LoVo (cell line): ENCODE measurements at places on chromosomes 7 and 10.

DNA sequence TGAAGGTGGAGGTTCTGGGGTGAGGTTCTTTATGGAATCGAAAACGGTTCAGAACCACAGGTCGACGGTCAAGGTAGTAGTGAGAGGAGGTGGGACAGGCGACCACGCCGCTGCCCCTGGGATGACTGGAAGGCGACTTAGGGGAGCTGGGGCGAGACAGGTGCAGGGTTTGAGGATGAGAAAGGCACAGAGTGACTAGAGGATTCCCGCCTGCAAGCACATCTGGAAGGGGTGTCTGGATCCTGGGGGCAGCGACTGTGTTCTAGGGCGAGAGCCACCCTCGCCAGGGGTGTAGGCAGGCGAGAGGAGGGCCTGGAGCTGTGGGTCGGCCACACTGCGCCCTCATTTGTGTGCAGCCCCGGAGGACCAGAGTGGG, 468 bp upstream of the IRF5 start:
- no peak for DNase-seq

DNA sequence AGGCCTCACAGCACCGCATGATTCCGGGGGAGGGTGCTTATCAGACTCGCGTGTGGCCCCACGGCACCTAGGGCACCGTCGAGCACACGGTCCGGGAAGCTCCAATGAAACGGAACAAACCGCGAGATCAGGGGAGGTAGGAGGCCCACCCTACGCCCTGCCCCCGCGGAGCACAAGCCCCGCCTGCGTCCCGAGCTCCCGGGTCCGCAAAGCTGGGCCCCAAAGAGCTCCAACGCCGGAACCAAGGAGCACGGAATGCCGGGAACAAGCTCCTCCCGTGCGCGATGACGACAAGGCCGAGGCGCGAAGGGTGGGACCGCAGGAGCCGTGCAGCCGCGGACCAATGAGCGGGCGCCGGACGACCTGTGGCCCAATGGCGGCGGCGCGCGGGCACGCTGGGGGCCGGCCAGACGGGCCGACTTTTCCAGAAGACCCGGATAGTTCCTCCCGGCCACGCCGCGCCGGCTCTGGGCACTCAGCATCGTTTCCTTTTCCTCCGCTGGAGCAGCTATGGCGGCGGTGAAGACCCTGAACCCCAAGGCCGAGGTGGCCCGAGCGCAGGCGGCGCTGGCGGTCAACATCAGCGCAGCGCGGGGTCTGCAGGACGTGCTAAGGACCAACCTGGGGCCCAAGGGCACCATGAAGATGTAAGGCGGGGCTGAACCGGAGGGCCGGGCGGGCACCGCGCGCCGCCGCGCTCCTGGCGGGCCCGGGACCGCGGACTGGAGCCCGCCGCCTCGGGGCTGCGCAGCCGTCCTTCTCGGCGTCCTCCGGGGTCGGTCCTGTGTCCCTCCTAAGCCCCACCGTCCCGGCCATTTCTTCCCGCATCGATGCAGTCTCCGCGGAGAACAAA, at the start of the genes CCT6A and PSPH:
TSS of gene CCT6A (plus strand) at position 427 of the 853 bp plus-strand sequence. CDS start at position 511, 84 bp downstream.
TSS of gene PSPH (minus strand) at position 106 of the 853 bp plus-strand sequence. CDS start 30,232 bp downstream, outside the sequence.
- DNase-seq: peak; percentile 100

DNA sequence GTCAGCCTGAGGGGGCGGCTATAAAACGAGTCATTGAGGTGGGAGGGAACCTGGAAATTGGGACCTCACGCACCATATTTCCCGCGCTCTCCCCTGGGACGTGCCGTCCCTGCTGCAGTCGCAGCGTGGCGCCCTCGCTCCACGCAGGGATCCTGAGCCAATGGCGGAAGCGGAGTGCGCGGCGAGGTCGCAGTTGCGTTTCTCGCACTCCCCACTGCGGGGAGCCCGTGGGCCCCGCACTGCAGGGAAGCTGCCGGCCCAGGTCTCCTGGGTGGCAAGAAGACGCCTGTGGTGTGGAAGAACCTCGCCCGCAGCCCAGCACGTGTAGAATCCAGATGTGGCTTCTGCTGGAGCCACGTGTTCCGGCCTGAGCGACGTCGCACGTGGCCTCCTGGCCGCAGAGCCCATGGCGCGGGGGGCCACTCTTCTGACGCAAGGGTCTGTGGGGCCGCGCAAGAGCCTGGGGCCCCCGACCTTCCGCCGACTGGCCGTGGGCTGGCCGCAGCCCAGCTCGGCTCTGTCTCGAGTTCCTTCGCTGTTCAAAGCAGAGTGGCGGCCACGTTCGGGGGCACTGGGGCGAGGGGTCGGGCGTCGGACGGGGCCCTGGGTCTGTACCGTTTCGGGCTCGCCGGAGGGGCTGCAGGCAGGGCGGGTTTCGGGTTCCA, 26.4 kb downstream of the HIF1AN start:
- DNase-seq: peak; percentile 35

GRCh38 chr7:133265821-133266220, 12.9 kb downstream of the EXOC4 start:
- no peak for DNase-seq

- DNase-seq: no peak
Observed at GRCh38 chr10:91996266-91996665, 72.7 kb downstream of the BTAF1 start.

- no peak for DNase-seq
Observed at GRCh38 chr7:74010407-74010806, 17.6 kb upstream of the ELN start.

DNA sequence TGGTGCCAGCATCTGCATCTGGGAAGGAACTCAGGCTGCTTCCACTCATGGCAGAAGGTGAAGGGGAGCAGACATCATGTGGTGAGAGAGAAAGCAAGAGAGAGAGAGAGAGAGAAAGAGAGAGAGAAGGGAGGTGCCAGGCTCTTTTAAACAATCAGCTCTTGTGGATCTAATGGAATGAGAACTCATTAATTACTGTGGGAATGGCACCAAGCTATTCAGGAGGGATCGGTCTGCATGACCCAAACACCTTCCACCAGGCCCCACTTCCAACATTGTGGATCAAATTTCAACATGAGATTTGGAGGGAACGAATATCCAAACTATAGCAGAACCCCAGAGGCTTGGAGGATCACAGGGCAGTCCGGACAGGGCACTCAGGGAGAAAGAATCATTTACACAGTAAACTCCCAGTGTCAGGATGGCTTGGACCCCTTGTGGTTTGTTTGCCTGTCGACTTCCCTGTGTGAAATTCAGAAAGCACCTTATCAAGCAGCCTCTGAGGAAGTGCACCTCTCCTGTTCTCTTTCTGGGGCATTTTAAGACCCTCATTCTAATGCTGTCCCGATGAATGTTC, 308.5 kb downstream of the REEP3 start:
- no peak for DNase-seq

- DNase-seq: no peak
Observed at GRCh38 chr7:19530261-19530660, 178.6 kb downstream of the POLR1F start.

DNA sequence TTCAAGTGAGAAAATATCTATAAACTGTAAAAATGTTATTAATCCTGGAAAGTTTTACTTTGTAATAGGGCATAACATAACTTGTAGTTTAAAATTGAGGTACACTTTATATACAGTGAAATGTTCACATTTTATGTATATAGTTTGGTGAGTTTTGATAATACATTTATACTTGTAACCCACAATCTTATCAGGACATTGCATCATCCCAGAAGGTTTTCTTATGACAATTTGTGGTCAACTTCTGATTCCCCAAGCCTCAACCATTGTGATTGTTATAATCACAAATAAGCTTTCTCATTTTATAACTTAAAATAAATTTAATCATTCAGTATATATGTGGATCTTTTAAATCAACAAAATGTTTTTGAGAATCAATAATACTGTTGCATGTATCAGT, 151.1 kb downstream of the TFPI2 start:
- no peak for DNase-seq

DNA sequence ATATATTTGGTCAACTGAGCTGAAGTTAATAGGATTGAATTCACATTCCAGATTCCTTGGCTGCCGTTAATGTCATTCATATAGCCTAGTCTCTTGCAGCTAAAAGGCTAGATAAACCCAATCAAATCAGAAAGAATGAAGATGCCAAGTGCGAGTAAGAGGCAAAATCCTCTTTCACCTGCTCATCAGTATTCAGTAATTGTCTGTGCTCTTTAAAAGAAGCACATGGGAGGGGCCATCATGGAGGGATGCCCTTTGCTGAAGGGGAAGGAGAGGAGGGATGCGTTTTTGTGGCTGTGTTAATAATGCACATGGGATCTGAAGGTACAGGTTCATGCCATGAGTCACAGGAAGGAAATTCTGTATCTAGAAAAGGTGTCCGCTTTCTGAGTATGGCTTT, 232.2 kb downstream of the TMEM178B start:
- no peak for DNase-seq

GRCh38 chr7:31476073-31476745, 37.7 kb upstream of the ITPRID1 start:
- DNase-seq: no peak

DNA sequence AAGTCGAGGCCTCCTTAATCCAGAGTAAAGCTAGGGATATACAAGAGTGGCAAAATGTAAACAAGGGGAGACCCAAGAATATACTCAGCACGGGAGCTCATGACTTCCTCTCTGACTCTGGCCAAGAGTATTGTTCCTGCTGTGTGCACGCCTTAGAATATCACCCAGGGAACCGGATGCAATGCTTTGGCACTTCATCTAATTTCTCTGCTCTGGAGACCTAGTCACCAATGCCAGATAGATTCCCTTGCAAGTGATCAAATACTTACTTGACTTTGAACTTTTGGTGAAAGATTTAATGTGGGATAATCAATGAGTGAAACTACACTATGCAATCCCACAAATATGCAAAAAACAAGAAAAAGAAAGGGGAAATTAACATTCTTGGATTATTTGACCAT, 695.5 kb downstream of the INHBA start:
- no peak for DNase-seq

DNA sequence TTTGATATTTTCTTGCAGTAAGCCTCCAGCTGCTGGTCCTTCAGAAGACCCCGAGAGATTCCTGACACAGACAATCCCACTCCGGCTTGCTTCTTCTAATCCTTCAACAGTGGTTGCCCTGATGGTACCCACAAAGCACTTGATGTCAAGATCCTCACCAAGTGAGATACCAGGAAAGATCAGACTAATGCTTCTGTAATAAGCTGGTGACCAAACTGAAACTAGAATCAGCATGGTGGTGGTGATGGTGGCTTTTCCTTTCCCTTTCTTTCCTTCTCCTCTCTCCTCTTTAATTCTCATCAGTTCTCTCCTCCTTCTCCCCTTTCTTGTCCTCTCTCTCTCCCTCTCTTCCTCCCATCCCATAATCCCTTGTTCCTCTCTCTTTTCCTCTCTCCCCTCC, 25.8 kb upstream of the CASD1 start:
- no peak for DNase-seq

GRCh38 chr7:112449902-112450806, at the start of gene IFRD1:
Gene IFRD1 (plus strand): TSS chr7:112450460. CDS start chr7:112450689, 229 bp downstream.
- peak; percentile 100 for DNase-seq

- peak; percentile 90 for DNase-seq
Observed at GRCh38 chr7:8260871-8261694, 884 bp downstream of the ICA1 start.

DNA sequence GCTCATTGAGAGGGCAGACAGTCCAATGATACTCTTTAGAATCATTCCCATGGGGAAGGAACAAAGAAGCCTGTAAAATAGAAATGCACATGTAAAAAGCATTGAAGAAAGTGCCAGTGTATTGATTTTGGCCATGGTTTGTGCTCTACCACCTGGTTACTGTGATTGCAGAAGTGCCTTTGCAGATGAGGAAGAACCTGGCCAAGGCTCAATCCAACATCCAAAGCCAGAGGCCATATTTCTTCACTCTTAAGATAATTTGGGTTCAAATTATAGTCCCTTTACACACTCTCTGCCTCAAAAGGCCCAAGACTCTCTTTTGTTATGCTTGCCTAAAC, 122.1 kb downstream of the EGFR start:
- DNase-seq: no peak

- DNase-seq: no peak
Observed at GRCh38 chr7:106679153-106679931, 18.4 kb upstream of the CCDC71L start.

GRCh38 chr10:77864151-77864851, 62.3 kb downstream of the DLG5 start:
- no peak for DNase-seq

- no peak for DNase-seq
Observed at GRCh38 chr10:87927091-87927490, 63.7 kb downstream of the PTEN start.

GRCh38 chr10:50536617-50537240, 87.0 kb downstream of the SGMS1 start:
- no peak for DNase-seq

DNA sequence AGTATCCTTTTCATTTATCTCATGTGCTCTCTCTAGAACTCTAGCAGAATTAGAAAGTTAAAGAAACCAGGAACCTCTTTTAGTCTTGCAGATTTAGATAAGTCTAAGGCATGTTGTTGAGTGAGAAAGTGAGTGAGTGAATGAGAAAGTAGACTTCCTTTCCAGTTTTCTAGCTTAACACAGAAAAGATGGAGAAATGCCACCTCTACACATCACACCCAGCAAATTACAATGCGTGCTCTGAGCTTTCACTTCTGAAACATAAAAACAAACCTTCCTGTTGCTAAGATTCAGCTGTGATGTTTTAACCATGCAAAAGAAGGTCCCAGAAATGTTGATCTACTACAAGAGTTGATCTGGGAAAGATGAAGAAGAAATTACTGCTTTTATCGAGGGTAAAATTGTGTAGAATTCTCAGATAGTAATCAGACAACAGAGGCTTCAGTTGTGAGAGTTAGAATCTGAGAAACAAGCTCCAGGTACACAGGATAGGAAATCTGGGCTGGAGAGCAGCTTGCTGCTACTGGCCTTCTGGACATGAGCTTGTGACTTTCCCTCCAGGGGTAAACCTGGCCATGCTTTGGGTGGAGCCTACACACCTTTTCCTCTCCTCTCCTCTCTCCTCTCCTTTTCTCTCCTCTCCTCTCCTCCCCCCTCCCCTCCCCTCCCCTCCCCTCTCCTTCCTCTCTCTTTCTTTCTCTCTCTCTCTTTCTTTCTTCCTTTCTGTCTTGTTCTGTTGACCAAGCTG, 4.6 kb downstream of the CYP3A5 start:
- no peak for DNase-seq

GRCh38 chr7:94300176-94300835, 94.4 kb upstream of the COL1A2 start:
- no peak for DNase-seq

DNA sequence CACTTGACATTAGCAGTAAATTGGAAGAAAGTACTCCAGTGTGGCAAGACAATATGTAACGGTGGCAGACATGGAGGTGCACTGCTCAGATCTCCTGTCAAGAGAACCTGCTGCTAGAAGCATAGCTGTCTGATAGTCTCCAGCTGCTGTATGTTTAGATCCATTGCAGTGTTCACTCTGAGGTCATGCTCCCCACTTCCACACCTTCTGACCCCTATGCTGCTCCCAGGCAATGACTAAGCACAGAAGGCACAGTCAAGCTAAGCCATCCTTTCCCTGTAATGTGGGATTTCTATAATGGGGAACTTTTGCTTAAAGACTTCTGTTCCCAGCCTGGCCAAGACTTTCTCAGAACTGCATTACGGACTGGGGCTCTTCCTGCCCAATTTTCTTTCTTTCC, 315.8 kb downstream of the HPSE2 start:
- no peak for DNase-seq
